Thymus (tissue), 14 donors: ENCODE measurements at places on chromosomes 13 and 19.

- no peak for DNase-seq
Measured at GRCh38 chr19:17220207-17220758, 5.1 kb downstream of the USE1 start.

GRCh38 chr19:36340786-36341372 is 38.1 kb downstream of the ZFP14 start:
- no peak for DNase-seq

DNA sequence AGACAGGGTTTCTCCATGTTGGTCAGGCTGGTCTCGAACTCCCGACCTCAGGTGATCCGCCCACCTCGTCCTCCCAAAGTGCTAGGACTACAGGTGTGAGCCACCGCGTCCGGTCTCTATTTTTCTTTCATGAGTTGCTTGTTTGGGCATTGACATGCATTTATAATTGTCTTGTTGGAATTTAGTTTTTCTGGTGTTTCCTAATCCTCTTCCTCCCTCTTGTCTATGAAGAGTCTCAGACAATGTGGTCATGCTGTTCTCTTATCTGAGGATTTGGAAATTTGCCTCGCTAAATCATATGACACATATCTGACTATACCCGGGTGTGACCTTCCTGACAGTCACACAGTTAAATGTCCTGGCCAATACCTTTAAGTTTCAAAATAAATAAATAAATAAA is 7.4 kb upstream of the CEACAM18 start:
- DNase-seq, result no peak

DNA sequence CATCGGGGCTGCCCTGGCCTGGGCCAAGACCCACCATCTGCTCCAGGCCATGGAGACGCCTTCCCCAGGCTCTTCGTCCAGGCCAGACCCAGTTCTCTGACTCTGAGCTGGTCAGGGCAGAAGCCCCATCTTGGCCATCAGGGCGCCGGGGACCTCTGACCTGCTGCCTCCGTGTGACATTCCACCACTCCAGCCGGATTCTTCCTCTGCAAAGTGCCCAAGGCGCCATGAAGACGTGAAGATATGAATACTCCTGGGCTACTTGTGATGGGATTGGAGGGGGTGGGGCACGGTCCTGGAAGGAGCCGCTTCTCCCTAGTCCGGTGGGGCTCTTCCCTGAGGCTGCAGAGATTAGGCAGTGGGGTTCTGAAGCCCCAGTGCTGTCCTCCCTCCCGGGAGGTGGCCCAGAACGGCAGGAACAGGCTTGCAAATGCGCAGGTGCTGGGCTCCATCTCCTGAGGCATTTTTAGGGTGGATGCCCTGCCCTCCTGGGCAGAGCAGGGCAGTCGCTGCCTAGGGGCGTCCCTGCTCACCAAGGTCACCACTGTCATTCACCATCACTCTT is 26.0 kb upstream of the SLC7A10 start:
- no peak for DNase-seq

DNA sequence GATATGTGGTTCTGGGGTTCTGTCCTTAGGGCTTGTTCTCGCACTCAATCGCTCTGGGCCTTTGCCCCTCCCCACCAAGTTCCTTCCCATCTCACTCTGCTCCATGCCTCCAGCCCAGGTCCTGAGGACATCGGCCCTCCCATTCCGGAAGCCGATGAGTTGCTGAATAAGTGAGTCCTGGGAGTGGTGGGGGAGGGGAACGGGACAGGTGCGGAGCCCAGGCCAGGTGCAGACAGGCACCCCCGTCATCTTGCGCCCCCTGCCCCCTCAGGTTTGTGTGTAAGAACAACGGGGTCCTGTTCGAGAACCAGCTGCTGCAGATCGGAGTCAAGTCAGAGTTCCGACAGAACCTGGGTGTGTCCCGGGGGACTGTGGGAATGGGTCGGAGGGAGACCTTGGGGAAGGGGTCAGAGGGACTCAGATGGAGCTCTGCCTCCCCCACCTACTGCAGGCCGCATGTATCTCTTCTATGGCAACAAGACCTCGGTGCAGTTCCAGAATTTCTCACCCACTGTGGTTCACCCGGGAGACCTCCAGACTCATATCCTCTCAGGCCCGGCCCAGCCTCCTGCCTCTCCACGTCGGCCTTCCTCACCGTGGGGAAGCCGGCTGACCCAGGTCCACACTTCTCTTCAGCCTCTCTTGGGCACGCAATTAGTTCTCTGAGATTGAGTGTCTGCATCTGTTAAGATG is 10.1 kb downstream of the FUZ start:
- DNase-seq, result no peak

DNA sequence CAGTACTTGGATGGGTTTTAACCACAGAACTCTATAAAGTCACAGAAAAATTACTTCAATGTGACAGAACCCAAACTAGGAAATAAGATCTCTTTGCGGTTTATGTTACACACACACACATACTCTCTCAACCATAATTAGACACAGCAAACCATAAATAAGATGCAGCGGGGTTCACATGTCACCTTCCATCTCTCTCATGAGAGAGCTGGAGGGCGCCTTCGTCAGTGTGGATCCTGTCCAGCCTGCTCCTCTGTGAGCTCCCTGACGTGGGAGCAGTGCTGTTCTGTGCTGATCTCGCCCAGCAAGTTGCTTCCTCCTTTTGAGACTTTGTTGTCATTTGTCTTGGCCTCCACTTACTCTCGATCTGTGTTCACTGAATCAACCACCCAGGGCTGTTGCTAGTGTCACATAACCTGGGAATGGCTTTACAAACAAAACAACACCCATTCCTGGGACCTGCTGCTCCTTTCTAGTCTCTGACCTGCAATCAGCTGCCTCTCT is 204.9 kb upstream of the KL start:
- DNase-seq, result no peak

- DNase-seq, result no peak
Measured at GRCh38 chr19:42281827-42282762, 13.0 kb downstream of the CIC start.

- DNase-seq, result no peak
Measured at GRCh38 chr13:106530171-106530851, 5.2 kb downstream of the EFNB2 start.

- DNase-seq, result no peak
Measured at GRCh38 chr19:719636-720344, 11.1 kb downstream of the PALM start.

GRCh38 chr13:26423629-26424028 is 133.9 kb upstream of the WASF3 start:
- no peak for DNase-seq

- DNase-seq, result no peak
Measured at GRCh38 chr19:51242881-51243630, 7.8 kb upstream of the SIGLECL1 start.

- no peak for DNase-seq
Measured at GRCh38 chr19:55472463-55472862, 4.0 kb upstream of the ZNF628 start.

DNA sequence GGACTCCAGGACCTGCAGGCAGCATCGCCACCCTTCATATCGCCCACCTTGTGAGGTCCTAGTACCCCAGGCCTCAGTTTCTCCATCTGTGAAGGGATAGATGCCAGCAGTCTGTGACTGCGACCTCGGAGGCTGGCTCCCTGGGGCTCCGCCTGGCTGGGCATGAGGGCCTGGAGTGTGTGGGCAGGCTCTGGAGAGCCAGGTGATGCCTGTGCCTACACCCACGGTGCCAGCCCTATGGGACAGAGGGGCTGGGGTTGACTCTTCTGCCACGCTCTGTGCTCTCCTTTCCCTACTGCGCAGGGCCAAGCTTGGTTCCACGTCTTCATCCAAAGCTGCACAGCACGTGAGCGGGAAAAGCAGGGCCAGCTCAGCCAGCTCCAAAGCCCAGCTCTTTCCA is 26.0 kb upstream of the NFIC start:
- no peak for DNase-seq

- no peak for DNase-seq
Measured at GRCh38 chr19:3748965-3749364, 12.5 kb downstream of the APBA3 start.

DNA sequence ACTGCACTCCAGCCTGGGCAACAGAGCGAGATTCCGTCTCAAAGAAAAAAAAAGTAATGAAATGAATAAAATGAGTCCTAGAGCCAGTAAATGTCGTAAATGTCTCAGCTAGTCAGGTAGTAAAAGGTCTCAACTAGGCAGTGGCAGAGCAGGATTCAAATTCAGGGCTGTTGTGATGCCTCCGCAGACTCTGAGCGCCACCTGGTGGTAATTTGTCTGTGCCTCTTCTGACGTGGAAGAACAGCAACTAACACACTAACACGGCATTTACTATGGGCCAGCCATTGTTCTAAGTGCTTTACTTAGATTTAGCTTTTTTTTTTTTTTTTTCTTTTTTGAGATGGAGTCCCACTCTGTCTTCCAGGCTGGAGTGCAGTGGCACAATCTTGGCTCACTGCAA is 30.2 kb downstream of the CYP2F1 start:
- DNase-seq, result peak; percentile 48

GRCh38 chr13:71260246-71260645 is 606.8 kb downstream of the DACH1 start:
- DNase-seq, result no peak

GRCh38 chr13:25860862-25861261 is 191.0 kb downstream of the SHISA2 start:
- DNase-seq, result no peak

GRCh38 chr19:28201462-28201943 is 1011.4 kb downstream of the UQCRFS1 start:
- no peak for DNase-seq

DNA sequence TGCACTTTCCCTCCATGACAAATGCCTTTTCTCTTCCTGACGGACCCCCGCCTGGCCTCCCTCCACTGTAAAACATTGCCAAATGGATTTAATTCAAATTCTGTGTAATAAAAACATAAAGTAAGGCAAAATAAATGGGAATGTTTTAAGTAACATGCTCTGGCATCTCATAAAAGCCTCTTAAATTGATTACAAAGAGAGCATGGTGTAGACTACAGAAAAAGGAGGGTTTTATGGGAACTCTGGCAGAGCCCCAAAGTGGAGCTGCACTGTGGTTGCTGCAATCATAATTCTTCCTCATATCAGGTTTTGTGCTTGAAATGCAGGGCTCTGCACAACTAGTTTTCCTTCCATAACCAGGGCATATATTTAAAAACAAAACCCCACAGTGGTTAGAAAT is 44.3 kb upstream of the SIAH3 start:
- no peak for DNase-seq

DNA sequence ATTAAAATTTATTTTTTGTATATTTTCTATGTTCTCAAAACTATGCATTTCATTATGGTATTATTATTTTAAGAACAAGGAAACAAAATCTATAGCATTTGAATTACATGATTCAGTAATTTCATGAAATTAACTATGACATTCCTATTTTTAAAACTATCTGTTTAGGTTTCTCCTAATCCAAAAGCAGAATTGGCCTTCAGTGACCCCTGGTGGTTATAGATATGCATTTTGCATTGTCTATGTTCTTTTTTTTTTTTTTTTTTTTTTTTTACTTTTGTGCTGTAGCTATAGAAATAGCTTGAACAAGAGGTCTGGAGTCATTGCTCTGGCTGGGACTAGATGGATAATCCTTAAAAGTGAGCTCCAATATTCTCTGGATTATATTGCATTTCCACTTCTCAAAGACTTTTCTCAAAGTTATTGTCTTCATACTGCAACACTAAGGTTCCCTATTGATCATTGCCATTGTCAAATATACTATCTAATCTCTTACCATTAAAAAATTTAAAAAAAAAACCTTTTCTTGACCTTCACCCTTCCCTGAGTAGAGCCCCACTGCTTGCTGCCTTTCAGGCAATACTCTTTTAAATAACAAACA is 15.9 kb upstream of the DNAJC3 start:
- DNase-seq, result no peak

DNA sequence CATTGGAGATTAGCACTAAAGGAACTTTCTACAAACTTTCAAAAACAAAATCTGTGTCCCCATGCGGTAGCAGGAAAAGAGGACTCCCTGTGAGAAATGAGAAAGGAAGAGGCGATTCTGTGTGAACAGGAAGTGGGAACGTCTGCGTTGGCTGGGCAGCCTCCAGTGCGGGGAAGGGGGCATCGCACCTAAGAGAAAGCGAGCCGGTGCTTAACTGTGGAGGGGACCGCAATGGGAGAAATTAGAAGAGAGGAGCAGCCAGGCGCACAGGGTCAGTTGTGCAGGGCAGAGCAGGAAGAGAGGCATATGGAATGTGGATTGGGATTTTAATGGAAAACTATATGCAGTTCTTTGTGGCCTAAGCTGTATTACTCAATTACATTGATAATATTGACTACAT is 77.4 kb upstream of the DOCK9 start:
- DNase-seq, result no peak

DNA sequence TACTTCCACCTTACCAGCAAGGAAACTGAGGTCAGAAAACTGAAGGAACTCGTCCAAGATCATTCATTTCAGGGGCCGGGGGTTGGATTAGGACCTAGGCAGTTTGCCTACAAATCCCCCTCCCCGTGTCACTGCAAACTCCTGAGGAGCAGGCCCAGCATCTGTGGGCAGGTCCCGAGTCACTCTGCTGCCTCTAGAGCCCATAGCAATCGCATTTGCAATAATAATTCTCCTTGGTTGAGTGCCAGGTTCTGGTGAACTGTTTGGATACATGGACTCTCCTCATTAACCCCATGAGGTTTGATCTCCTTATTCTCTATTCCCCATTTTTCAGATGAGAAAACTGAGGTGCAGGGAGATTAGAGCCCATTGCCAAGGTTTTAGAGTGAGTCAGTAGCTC is 903 bp downstream of the PIN1 start:
- no peak for DNase-seq
